ENCODE measurements at places on chromosomes 16 and 17.

- DNase-seq, result peak; percentile 78
These were observed 192.4 kb upstream of the GSE1 start for GRCh38 chr16:85420501-85421337.

- DNase-seq, result no peak
These were observed 20.3 kb downstream of the G6PC1 start for GRCh38 chr17:42920922-42921321.

GRCh38 chr16:68236826-68237242 is 907 bp upstream of the ESRP2 start:
- no peak for DNase-seq

GRCh38 chr16:10663146-10663545 is 31.6 kb downstream of the TEKT5 start:
- no peak for DNase-seq

GRCh38 chr17:52148288-52148968 is 10.1 kb downstream of the CA10 start:
- no peak for DNase-seq

DNA sequence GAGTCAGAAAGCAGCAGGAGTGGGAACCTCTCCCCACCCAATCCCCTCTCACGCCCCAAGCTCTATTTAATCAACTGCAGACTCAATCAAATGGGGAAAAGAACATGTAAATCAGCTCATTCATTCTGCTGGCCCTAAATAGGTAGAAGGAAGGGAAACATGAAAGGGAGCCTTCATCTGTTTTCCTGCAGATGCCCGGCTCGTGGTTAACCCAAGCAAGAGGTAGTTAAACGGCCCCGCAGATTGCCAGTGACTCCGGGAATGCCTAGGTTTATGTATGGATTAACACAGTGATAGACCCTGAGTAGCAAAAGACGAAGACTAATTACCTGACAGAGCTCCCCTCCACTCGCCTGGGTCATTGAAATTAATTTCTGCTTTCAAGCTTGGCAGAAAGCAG is 542.0 kb downstream of the WWOX start:
- no peak for DNase-seq

- DNase-seq, result no peak
These were observed 21.1 kb downstream of the NARF start for GRCh38 chr17:82479602-82480001.

DNA sequence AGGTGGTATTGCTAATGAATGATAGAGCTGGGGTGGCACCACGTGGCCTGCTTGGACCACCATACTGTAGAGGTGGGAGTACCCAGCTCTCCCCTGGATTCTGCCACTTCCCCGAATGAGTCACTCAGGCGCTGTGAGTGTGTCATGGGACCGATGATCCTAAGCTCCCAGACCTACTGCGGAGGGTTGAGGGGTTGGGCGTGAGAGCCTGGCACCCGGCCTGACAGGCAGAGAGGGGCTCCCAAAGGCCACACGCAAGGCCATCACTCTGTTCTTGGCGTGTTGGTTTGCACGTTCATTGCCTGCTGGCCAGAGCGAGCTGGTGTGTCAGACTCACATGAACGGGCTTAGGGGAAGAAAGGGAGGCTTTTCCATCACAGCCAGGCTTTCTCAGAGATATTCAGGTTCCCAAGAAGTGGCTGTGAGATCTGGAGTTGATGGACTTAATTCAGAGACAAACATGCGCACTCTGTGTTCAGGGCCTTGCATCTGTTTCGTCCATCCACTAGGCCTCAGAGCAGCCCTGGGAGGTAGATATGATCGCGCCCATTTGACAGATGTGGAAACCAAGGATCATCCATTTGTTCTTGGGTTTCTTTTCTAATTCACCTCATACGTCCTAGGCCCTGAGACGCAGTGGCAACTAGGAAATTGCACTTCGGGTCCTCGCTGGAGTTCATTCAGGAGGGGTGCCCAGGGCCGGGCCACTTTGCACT is 41.4 kb downstream of the CMIP start:
- peak; percentile 39 for DNase-seq

- DNase-seq, result no peak
These were observed 16.8 kb downstream of the AMFR start for GRCh38 chr16:56408379-56409098.

GRCh38 chr17:18247613-18248001 is 10.9 kb downstream of the FLII start:
- DNase-seq, result no peak

- no peak for DNase-seq
These were observed 90.6 kb upstream of the HLF start for GRCh38 chr17:55174133-55174532.

DNA sequence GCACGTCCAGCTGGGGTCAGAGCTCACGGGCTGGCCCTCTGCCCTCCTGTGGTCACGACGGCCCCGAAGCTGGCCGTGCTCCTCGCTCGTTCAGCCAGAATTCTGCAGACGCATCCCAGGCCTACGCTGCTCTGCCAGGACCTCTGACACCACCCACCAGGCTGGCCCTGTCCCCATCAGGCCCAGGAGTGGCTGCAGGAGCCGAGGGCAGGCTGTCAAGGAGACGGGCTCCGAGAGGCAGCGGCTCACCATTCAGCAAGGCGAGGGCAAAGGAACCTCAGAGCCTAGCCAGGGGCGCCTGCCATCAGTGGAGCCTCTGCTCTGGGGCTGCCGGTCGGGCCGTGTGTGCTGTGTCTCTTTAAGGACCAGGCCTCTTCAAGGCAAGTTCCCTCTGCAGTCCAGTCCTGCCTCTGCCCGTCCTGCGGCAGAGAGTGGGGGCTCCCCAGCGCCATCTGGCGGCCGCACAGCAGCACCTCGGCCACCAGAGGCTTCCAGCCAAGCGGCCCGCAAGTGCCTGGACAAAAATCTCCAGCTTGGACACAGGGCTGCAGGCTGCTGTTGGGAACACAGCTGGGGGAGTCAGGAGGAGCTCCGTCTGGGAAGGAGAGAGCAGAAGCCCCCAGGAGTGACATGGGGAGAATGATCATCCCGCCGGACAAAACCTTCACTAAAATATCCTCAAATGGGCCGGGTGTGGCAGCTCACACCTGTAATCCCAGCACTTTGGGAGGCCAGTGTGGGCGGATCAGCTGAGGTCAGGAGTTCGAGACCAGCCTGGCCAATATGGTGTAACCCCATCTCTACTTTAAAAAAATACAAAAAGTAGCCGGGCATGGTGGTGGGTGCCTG is 7.4 kb upstream of the ABR start:
- DNase-seq, result peak; percentile 81

DNA sequence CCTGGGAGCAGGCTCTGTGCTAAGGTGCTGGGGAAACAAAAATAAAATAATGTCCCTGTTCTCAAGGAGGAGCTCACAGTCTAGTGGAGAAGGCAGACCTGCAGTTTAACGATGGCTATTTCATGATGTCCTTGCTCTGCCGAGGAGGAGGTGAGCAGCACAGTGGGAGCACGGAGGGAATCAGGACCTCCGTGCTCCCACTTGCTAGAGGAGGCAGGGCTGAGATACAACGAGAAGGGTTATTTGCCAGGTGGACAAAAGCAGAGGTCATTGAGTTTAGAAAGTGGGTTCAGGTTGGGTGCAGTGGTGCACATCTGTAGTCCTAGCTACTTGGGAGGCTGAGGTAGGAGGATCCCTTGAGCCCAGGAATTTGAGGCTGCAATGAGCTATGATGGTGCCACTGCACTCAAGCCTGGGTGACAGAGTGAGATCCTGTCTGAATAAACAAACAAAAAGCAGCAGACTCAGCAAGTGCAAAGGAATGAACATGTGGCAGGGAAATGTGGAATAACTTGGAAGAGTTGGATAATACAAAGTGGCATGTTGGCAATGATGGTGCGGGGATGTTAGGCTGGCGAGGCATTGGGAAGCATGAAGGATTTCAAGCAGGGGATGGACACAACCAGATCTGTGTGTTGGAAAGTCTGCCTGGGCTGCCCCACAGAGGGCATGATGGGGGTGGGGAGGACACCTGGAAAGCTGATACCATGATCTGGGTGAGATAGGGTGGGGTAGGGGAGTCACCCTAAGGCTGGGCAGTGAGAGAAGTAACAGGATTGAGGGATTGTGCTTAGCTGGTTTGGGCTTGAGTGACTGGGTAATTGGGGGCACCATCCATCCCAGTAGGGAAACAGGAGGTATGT is 12.8 kb upstream of the TNS4 start:
- no peak for DNase-seq

DNA sequence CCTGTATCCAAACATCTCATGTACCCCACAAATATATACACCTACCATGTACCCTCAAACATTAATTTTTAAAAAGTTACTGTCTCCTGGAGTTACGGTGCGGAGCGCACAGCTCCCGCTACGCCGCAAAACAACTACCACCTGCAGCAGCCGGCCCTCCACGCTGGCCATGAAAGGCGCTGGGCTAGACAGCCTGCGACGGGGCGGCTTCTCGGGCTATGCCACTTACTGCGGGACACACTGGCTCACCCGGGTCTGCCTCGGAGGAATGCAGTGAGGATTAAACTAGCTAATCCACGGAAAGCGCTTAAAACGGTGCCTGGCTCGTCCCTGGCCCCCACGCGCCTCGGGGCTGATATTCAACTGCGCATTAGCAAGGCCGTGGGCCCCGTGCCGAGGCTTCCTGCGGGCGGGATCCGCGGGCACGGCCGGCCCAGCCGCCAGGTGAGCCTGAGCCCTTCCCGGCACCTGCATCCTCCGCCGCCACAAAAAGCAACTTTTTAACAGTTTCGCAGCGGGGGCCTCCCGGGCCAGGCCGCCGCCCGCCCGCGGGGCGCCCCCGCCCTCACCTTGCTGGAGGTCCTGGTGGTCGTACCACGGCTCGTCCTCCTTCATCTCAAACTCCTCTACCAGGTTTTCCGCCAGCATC is 633 bp downstream of the CDR2 start:
- DNase-seq, result peak; percentile 52

DNA sequence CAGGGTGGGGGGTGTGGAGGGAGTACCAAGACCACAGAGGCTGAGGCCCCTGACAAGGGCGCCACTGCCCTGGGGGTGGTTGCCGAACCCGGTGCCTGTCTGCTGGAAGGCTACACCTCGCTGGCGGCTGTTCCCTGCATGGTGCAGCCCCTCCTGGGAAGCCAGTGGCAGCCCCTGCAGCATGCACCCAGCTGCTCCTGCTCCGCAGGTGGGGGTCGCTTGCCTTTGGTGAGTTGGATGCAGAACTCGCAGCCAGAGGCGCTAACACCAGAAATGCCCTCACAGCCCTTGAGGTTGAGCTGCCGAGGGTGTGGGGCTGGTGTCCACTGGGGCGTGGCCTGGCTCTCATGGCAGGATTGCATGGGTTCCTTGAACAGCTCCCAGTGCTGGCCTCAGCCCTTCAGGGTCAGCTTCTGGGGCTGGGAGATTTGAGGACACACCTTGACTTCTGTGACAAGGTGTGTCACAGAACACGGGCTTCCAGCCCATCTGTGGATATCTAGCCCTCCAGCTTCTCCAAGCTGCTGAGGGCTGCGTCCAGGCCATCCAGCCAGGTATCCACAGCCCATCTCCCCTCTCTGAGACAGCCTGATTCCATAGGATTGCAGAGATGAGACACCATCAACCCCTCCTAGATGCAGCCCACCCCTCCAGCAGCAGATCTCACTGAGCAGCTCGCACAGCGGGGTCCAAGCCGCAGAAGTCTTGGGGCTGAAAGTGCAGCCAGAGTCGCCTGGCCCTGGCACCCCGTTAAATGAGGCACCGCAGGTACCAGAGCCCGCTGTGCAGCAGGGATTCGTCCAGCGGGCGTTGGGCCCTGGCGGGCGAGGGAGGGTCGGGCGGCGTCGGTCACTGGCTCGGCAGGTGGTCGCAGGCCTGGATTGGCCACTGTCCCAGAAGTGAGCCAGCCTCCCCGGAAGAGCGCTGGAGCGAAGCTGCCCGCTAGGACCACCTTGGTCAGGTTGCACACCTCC is 586.3 kb downstream of the KCNJ18 start:
- DNase-seq, result no peak

- DNase-seq, result no peak
These were observed 20.4 kb upstream of the SYT17 start for GRCh38 chr16:19147627-19148026.

- DNase-seq, result no peak
These were observed 163.8 kb downstream of the RPTOR start for GRCh38 chr17:80708480-80708879.
